COLO829 (cell line): ENCODE measurements at places on chromosomes 16 and 17.

DNA sequence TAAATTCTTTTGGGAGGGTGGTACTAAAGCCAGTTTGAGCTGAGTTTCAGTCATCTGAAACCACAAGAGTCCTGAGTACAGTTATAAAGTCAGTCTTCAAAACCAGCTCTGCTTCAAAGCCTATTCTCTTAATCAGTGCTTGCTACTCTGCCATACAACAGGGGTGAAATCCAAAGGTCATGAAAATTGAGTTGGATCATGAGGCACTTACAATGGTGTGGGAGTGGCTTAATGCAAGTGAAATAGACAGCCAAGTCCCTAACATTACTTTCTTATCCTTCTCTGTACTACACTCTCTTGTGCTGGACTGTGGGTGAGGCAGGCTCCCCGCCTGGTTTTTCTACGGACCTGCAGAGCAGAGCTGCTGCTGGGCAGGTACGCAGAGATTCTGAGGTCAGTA, 12.4 kb downstream of the CBLN1 start:
- DNase-seq: no peak

GRCh38 chr17:45645330-45645729, 138.8 kb upstream of the CRHR1 start:
- no peak for DNase-seq

- no peak for DNase-seq
Measured at GRCh38 chr17:45135978-45136791, 698 bp downstream of the ACBD4 start.

DNA sequence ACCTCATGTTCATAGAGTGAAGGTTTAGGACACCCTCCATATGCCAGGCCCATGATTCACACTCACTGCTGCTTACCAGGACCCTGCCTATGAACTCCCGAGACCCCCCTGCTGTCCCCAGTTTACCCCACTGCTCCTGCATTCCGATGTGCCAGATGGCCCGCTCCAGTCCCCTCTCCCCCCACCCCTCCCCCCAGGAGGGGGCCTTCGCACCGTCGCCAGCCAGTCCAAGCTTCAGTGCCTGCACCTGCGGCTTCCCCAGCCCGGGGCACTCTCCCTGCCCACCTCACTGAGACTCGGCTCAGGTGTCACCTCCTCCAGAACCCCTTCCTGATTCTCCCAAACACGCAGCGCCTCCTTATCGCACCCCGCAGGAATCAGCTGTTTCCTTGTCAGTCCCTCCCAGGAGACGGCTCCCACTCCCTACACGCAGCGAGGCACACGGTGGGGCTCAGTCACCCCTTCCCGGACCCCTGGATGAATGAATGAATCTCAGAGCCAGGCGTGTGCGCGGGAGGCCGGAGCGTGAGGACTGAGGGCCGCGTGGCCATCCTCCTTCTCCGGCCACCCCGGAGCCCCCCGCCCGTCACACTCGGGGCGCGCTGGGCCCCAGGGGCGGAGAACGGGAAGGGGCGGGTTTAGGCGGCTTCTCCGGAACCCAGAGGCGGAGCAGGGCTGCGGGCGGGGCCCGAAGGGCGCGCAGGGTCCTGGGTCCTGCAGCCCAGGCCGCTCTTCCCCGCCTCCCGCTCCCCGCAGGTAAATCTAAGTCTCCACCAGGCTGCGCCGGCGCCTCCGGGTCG, 1.6 kb downstream of the MYO1C start:
- DNase-seq: no peak

DNA sequence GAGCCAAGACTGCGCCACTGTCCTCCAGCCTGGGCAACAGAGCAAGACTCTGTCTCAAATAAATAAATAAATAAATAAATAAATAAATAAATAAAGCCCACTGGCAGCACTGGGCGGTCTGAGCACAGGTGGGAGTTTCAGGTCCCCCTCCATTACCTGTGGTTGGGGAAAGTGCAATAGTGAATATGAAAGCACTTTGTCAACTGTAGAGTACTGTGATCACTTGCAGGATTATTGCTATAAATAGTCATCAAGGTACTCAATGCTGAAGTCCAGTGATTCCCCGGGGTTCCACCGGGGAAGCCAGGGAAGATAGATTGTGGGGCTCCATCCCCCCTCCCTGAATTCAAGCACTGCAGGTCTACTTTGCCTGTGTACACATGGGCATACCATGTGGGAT, 42.7 kb upstream of the CPNE2 start:
- DNase-seq: no peak

GRCh38 chr16:10031473-10031872, 150.8 kb downstream of the GRIN2A start:
- no peak for DNase-seq

DNA sequence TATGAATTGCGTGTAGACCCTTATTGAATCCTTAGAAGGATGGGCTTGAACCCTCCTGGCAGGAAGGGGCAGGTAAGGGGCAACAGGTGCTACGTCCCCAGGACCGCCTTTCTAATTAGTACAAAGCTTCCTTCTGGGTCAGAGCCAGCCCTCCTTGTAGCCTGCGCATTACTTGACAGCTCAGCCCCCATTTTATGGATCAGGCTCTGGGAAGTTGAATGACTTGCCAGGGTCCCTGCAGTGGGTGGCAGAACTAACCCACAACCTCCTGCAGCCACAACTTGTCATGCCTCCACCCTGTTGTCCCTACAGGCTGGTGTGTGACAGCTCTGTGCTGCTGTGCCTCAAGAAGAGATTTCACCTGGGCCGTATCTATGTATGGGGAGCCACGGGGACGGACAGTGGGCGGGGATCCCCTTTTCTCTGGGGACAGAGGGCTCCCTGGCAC, 2.7 kb downstream of the MYO15B start:
- no peak for DNase-seq

- no peak for DNase-seq
Measured at GRCh38 chr16:84726669-84727467, 27.1 kb downstream of the USP10 start.

DNA sequence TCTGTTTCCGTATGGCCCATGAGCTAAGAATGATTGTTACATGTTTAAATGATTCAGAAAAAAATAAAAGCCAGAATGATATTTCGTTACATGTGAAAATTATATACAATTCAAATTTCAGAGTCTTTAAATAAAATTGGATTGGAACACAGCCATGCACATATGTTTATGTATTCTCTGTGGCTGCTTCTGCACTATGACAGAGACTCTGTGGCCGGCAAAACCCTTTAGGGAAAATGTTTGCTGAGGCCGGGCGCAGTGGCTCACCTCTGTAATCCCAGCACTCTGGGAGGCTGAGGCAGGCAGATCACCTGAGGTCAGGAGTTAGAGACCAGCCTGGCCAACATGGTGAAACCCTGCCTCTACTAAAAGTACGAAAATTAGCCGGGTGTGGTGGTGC, 15.9 kb upstream of the CDC42EP4 start:
- DNase-seq: no peak

- DNase-seq: peak; percentile 58
Measured at GRCh38 chr16:50665128-50665878, 15.8 kb downstream of the SNX20 start.
